ENCODE measurements at places on chromosomes 12 and 14.

DNA sequence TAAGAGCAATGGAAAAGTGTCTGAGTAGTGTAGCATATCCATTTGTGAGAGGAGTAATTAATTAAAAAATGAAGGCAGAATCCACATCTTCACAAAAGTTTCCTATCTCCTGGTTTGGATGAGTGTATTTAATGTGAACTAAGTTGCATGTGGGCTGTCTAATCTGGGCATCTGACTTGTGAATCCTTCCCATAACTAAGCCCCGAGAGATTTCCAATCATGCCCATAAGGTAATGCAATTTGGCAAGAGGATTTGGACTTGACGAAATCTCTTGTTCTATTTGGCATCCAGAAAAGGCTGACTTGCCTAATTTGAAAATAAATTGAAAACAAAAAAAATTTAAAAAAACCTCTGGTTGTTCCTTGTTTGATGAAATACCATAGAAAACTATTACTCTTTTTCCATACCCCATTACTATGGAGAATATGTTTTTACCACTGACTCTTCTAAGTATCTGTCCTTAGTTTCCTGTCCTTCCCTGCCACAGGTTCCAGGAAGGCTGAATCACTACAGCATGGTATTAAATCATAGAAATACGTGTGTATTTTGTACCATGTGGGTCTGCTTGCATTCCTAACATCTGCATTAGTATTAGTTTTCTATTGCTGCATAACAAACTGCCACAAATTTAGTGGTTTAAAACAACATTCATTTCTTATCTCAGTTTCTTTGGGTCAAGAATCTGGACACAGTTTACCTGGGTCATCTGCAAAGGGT lies 48.4 kb downstream of the ETV6 start:
- no peak for DNase-seq

- no peak for DNase-seq
These were observed 57.1 kb downstream of the NUAK1 start for GRCh38 chr12:106081606-106082005.

DNA sequence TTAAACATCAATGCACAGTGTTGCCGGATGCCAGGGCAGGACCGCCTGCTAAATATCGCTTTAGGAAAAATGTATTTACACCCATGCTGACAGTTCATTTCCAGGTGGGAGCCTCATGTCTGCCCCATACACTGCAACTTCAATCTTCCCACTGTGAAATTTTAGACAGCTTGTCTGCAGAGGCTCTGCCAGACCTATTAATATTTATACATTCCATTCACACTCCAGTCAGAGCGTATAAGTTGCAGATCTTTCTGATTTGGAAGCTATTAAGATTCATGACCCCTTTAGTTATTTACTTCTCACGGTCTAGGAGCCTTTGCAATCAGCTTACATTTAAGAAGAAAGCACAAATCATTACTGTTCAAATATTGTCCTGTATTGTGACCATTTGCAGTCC lies 357.4 kb downstream of the ATP23 start:
- no peak for DNase-seq

DNA sequence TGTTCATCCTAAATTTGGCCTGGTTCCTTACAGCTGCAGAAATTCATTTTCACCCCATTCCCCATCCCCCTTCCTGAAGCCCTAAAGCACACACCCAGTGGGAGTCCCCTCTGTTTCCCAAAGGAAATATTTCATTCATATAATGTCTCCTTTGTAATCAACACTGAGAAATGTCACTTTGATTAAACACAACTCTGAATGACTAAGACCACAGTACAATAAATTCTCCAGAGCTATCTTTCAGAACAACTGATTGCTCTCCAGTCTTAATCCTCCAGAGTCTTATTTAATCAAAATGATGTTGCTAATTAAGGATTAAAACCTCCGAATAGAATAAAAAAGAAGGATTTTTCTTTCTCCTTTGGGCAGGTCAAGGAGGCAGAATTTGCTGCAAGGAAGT lies 6.4 kb downstream of the SLC15A5 start:
- DNase-seq = no peak

GRCh38 chr14:101183376-101184103 lies 280.0 kb upstream of the RTL1 start:
- DNase-seq = no peak

GRCh38 chr12:2693244-2693860 lies 101.4 kb upstream of the FKBP4 start:
- DNase-seq = no peak

DNA sequence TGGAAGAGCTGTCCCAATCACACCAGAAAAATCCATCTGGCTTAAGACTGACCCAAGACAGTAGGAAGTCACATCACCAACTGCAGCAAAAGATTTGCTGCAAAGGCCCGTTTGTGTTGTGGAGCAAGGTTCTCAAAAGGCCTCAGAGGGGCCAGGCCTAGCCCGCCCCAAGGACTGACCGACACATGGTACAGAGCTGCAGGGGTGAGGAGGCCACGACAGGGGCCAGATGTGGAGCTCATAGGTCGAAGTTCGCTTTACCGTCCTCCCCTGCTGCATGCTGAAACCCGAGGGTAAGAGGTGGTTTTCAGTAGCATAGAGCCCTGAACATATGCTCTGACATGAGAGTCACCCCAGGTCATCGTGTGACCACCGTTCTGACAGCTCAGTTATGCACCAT lies 35.5 kb downstream of the PLBD1 start:
- DNase-seq = no peak

DNA sequence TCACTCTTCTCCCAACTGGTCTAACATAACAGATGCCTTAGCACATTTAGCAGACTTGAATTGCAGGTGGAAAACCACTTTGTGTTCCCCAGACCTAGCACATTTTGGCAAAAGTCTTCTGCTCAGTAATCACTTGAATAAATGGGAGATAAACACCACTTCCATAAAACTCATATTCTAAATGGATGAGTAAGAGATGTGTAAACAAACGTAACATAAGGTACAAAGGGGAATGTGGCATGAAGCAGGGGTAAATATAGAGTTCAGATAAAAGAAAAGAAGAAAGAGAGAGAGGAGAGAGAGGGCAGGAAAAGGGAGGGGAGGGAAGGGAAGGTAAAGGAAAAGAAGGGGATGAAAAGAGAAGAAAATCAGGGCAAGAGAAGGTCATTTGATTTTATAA lies 17.0 kb upstream of the KERA start:
- DNase-seq = peak; percentile 8

GRCh38 chr12:123071857-123072256 lies 79.0 kb downstream of the PITPNM2 start:
- DNase-seq = no peak

Data from NCI-H1092 treated with DMSO at 0.1 percent for 48 hours (cell line).